ENCODE measurements at places on chromosomes 5 and 9. TPM values are rescaled to one million over a fixed set of nuclear protein-coding genes. Genes with fewer than 3 reads are reported as not detected.

The DRD1 gene
- not detected for total RNA-seq

The PRR16 gene
- total RNA-seq, result 1.1 TPM

The LMX1B gene
- 1.2 TPM for total RNA-seq

The C9orf50 gene
- total RNA-seq, result not detected

The AK6 gene
- 73.3 TPM for total RNA-seq

The GNAQ gene
- 29.2 TPM for total RNA-seq

The AIF1L gene
- total RNA-seq, result 4.2 TPM

The OGN gene
- total RNA-seq, result not detected

The PCDHGA5 gene
- total RNA-seq, result 0.62 TPM

The WNT8A gene
- not detected for total RNA-seq

The RNF180 gene
- total RNA-seq, result 2.8 TPM

The SLC9A3 gene
- total RNA-seq, result 9.1 TPM

The SV2C gene
- total RNA-seq, result not detected

The RNF208 gene
- 0.40 TPM for total RNA-seq

The DMRTA1 gene
- total RNA-seq, result 1.4 TPM

The KIF12 gene
- total RNA-seq, result not detected

The IFNA13 gene
- total RNA-seq, result not detected

The IL4 gene
- total RNA-seq, result not detected

The CAMK4 gene
- total RNA-seq, result 0.10 TPM

The CDC42SE2 gene
- total RNA-seq, result 51.8 TPM

The C9orf153 gene
- 0.40 TPM for total RNA-seq

GRCh38 chr9:88197781-88198340 is 59.6 kb upstream of the SPATA31C2 start:
- peak; percentile 40 for DNase-seq

DNA sequence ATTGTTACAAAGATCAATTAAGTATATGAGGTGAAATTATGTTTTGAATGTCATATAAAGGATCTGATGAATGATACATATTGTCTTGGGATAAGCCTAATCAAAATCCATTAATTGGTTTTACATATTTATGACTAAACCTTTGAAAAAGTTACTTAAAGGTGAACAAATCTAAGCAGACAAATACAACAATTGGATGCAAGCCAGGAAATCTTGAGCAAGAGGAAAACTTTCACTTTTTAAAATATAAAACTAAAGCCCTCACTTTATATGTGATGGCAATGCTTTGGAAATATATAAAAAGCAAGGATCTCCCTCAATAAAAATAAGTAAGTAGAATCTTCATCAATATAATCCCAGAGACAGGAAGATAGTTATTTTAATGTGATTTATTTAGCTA is 80.1 kb downstream of the EDIL3 start:
- no peak for DNase-seq

- DNase-seq, result no peak
Observed at GRCh38 chr5:73369278-73369677, 79.3 kb downstream of the FOXD1 start.

GRCh38 chr9:124805186-124805585 is 28.3 kb downstream of the OLFML2A start:
- no peak for DNase-seq

DNA sequence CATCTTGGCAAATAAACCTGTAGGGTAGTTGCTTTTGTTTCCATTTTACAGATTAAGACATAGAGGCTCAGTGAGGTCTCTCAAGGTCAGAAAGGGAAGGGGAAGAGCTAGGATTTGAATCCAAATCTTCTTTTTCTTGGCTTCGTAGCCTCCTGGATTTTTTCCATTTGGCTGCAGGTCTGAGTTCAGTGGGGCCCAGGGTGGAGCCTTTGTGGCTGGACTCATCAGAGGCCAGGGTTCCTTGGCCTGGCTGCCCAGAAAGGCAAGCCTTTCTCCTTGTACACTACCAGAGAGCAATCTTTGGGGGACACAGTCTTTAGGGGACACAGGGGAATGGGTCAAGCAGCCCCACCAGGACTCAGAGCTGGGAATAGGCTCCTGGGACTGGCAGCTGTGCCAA is 10.5 kb upstream of the TRAF1 start:
- no peak for DNase-seq

DNA sequence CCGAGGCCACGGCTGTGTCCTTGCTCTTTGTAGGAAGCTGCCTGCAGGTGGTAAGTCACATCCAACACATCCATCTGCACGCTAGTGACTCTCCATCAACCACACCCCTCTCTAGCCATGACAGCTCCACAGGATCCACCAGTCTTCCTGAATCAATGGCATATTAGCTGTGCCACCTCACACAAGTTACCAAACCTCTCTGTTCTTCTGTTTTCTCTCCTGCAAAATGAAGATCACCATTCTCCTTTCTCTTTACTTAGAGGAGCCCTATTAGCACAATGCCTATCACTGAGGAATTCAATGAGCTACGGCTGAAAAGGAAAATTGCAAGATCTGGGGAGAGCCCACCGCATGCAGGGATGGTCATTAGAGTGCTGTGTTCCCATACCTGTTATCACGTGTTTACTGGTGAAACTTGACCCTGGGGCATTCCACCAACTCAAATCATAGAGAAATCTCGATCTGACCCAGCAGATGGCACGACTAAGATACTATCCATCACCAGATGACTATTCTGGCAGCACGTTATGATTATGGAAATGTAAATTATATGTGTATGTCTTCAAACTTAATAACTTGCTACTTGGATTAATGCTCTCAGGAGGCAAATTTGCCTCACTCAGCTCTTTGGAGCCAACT is 20.9 kb downstream of the WHRN start:
- DNase-seq, result no peak

DNA sequence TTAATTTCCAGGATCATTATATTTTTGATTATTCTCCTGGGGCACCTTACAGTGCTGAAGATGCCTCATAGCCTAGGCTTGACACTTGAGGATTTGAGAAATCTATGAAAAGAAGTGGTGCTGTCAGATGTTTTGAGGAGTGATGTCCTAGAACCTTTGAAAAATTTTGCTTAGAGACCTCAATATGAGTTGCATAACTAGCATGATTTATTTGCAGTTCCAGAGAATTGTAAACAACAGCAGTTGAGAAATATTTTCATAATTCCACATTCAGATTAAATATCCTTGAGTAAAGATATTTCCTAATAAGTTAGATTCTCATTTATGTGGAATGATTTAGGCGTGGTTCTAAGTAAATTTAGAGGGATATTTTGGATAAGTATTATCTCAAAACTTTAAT is 225.8 kb downstream of the ADAMTSL1 start:
- no peak for DNase-seq

- no peak for DNase-seq
Observed at GRCh38 chr5:80254767-80255430, 949 bp downstream of the SERINC5 start.

- peak; percentile 29 for DNase-seq
Observed at GRCh38 chr5:138789771-138790242, 36.6 kb downstream of the CTNNA1 start.

- DNase-seq, result peak; percentile 55
Observed at GRCh38 chr9:131478421-131478868, 24.3 kb upstream of the POMT1 start.

- no peak for DNase-seq
Observed at GRCh38 chr5:159552751-159553150, 222.5 kb upstream of the IL12B start.

- DNase-seq, result no peak
Observed at GRCh38 chr5:112371067-112371466, 48.0 kb downstream of the EPB41L4A start.

- DNase-seq, result no peak
Observed at GRCh38 chr9:1208157-1208556, 158.0 kb downstream of the DMRT2 start.

- no peak for DNase-seq
Observed at GRCh38 chr9:131190191-131190590, 64.8 kb downstream of the NUP214 start.

GRCh38 chr5:122350496-122350895 is 38.5 kb downstream of the SNCAIP start:
- no peak for DNase-seq

- no peak for DNase-seq
Observed at GRCh38 chr5:95921501-95921900, 40.1 kb downstream of the ELL2 start.

- DNase-seq, result no peak
Observed at GRCh38 chr5:171330021-171330420, 21.0 kb downstream of the TLX3 start.

- no peak for DNase-seq
Observed at GRCh38 chr9:65409471-65409980, 124.5 kb upstream of the FOXD4L5 start.

GRCh38 chr5:174876-175465 is 16.3 kb upstream of the LRRC14B start:
- no peak for DNase-seq

- DNase-seq, result no peak
Observed at GRCh38 chr9:107620801-107621200, 131.2 kb upstream of the KLF4 start.

DNA sequence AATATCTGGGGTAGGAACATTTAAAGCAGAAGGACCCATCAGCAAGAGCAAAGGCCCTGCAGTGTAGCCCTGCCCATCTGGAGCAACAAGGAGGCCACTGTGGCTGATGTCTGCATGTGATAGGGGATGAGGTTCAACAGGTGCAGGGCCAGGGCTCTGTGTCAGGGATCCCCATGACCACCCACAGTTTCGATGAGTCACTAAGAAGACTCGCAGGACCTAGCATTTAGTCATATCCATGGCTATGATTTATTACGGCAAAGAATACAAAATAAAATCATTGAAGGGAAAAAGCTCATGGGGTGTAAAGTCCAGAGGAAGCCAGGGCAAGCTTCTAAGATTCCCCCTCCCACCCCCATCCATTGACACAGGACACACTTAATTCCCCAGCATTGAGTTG is 188.6 kb downstream of the ADGRV1 start:
- DNase-seq, result no peak

- DNase-seq, result no peak
Observed at GRCh38 chr5:68798877-68799843, 294.7 kb upstream of the SLC30A5 start.

GRCh38 chr5:13357929-13358328 is 586.6 kb downstream of the DNAH5 start:
- no peak for DNase-seq

GRCh38 chr5:108587821-108588220 is 159.9 kb upstream of the FER start:
- no peak for DNase-seq

- DNase-seq, result no peak
Observed at GRCh38 chr9:7304627-7304995, 495.0 kb downstream of the DMAC1 start.

GRCh38 chr5:116502616-116503015 is 72.0 kb downstream of the SEMA6A start:
- no peak for DNase-seq

- DNase-seq, result no peak
Observed at GRCh38 chr5:40106847-40107246, 572.9 kb upstream of the PTGER4 start.

GRCh38 chr5:94885931-94886330 is 267.5 kb downstream of the SLF1 start:
- DNase-seq, result no peak

- DNase-seq, result no peak
Observed at GRCh38 chr9:116000748-116001329, 152.8 kb upstream of the PAPPA start.

- no peak for DNase-seq
Observed at GRCh38 chr9:96581786-96582185, 37.9 kb downstream of the CDC14B start.

- no peak for DNase-seq
Observed at GRCh38 chr9:14147738-14148137, 166.2 kb downstream of the NFIB start.

GRCh38 chr9:113946496-113947115 is 70.5 kb downstream of the ZNF618 start:
- no peak for DNase-seq
